ENCODE measurements at places on chromosomes 2 and 18.

DNA sequence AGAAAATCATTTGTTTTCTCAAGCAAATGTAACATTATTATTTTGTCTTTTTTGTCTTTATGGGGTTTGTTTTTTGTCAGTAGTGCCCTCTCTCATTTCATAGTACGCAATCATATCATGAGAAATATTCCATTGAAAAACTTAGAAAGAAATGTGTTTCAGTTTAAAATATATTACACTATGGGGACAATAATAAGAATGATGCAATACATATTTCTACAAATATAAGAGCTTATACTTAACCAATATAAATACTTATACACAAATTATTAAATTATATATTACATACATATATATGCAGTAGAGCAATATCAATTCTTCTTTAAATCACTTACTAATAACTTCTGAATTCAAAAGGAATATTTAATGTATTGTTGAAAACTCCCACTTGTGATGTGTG is 13.7 kb downstream of the LRRTM4 start:
- DNase-seq = no peak

- DNase-seq = no peak
These were observed 360.9 kb upstream of the ZC3H15 start for GRCh38 chr2:186125156-186125555.

GRCh38 chr2:233248999-233249398 is 2.5 kb upstream of the ATG16L1 start:
- DNase-seq = no peak

DNA sequence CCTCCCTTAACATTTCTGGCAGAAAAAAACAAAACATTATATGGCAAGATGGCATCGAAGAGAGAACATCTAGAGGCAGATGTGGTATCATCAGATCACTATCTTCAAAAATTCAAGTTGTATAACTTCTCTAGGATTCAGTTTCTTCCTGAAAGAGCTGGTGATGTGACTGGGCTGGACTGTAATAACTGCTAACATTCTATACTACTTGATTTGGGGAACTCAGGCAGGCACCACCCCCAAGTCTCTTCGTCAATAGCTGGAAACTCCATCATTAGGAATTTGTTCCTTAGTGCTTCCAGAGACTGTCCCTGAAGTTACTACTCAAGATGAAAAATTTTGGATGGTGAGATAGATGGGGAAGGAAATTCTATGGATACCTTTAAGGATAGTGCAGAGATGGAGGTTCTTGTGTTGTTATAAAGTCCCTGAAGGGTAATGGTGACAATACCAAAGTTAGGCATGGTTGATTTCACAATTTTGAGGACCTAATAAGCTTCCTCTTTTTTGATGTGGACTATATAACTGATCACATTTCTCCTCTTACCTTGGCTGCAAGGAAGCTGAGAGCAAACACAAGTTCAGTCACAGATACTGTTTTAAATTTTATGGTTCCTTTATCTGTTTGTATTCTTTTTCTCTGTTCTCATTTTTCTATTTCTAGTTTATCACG is 59.1 kb upstream of the PGAP1 start:
- no peak for DNase-seq

DNA sequence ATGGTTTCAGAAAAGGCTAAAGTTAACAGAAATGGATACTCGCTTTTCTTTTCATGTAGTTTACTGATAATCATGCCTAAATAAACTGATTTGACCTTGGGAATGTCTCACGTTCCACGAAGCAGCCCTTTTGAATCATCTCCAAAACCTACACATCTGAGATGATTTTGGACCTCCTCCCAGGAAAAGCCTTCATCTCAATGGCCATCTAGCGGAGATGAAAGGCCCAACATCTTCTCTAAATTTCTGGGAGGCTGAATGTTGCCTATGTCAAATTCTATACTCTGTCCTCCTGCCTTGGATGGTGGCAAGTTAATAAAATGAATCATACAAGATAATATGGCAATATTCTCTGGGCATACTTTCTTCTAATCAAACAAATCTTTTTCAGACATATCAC is 448.5 kb downstream of the ZEB2 start:
- DNase-seq = no peak

Data from H1 (cell line).